Stimulated activated CD4-positive, alpha-beta T cell treated with anti-CD3 and anti-CD28 coated beads, Interleukin-2, amount 100 ng/mL, for 24 hours (primary cell): ENCODE measurements at places on chromosomes 11 and 22.

GRCh38 chr22:37544955-37545702 lies 15.2 kb upstream of the CDC42EP1 start:
- DNase-seq: peak; percentile 63

GRCh38 chr11:65315204-65315865 lies 669 bp downstream of the CDC42EP2 start:
- DNase-seq: peak; percentile 90

GRCh38 chr11:24348908-24349307 lies 147.9 kb upstream of the LUZP2 start:
- no peak for DNase-seq

- DNase-seq: no peak
These were observed 6.3 kb downstream of the UPB1 start for GRCh38 chr22:24501301-24502005.

DNA sequence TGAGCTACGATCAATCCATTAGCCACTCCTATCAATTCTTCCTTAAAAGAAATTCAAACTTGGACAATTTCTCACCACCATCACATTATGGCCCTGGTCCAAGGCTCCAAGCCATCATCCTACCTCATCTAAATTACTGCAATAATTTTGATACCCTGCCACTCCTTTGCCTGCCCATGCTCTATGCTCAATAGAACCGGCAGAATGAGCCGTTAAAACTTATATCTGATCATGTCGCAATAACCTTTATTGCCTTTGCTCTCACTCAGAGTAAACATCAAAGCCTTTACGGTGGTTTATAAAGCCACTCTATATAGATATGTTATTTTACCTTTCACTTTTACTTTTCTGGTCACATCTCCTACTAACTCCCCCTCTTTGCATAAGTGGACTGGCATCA lies 2392.1 kb upstream of the RAG2 start:
- no peak for DNase-seq

- DNase-seq: no peak
These were observed 78.4 kb downstream of the SIK2 start for GRCh38 chr11:111680486-111681175.

DNA sequence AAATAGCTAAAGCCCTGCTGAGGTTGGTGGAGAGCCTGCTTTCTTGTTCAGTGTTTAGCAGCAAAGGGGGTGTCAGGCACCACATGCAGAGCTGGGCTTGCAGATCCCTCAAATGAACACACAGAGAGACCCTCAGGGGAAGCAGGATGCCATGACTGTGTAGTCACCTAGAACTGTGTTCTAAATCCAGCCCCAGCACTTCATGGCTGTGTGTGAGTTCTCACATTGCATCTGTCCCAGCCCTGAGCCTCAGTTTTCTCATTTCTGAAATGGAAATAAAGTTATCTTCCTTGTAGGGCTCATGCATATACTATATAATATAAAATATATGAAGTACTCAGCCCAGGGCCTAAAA lies 47.1 kb downstream of the CWC15 start:
- no peak for DNase-seq

DNA sequence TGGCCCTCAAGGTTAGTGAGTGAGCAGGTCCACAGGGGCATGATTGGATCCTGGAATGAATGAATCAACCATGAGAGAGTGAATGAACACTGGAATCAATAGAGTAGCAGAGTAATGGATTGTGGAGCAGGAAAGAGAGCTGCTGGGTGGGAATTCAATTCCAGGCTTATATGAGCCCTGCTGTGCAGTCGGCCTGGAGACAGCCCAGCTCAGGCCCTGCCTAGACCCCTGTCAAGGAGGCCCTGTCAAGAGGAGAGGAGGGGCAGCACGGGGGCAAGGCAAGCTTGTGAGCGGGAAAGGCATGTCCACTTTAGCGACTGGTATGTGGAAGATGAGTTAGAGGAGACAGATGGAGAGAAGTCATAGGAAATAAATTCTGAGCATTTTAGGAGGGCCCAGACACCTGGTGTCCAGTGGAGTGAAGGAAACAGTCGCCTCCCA lies 1.3 kb upstream of the FOLR1 start:
- DNase-seq: no peak

DNA sequence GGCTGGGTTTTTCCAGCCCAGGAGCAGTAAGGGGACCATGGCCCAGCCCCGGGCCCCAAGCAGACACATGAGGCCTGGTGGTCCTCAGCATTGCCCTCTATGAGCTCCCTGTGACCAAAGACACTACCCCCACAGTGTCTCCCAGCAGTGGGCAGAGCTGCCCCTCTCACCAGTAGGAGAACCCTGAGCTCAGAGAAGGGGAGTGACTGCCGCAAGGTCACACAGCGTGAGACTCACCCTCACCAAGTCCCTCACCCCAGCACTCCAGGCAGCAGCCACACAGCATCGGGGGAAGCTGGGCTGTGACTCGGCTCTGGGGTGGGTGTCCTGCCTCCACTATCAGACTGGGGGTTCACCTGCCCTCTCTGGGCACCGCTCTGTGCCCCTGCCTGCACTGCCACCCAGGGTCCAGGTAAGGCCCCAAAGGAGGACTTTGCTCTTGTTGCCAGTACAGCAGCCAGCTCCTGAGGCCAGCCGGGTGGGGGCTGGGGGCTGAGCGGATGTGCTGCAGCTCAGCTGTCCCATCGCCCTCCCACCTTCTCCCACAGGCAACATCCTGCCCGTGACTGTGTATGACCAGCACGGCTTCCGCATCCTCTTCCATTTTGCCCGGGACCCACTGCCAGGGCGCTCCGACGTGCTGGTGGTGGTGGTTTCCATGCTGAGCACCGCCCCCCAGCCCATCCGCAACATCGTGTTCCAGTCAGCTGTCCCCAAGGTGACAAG lies 7.9 kb upstream of the SH3BP1 start:
- DNase-seq: no peak

DNA sequence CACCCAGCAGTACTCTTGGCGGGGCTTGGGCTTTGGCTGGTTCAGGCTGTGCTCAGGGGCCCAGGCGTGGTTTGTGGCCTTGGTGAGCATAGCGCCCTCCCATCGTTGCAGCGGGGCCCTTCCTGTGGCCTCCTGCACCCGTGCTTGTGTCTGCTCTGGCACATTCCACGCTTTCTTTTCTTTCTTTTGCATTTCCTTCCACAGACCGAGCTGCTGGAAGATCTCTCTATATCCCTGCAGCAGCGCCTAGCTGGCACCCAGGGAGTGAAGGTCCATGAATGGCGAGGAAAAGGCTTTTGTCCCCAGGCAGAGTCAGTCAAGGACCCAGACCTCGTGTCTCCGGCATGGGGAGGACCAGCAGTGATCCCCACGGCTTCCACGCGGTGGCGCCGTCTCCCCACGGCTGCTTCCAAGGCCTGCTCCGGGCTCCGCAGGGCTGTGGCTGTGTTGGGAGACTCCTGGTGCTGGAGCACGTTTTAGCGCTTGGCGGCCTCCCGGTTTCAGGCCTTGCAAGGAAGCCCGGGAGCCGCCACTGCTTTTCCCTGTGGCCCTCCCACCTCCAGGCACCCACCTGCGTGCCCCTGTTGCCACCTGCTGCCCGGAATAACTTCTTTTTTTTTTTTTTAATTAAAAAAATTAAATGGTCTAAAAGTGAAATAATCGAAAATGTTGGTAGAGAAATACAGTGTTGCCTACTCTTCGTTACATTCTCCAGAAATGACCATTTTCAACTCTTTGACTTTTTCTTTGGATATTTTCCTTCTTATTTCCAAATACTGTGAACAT lies 28.5 kb downstream of the GLB1L2 start:
- peak; percentile 77 for DNase-seq

GRCh38 chr22:45469281-45470073 lies 33.2 kb upstream of the FBLN1 start:
- no peak for DNase-seq

- no peak for DNase-seq
These were observed 126.1 kb downstream of the DSCAML1 start for GRCh38 chr11:117670924-117671323.

- no peak for DNase-seq
These were observed 380.7 kb downstream of the MN1 start for GRCh38 chr22:27420817-27421361.

GRCh38 chr22:37244922-37245722 lies 1.1 kb upstream of the RAC2 start:
- no peak for DNase-seq

- DNase-seq: no peak
These were observed 9.8 kb downstream of the MIAT start for GRCh38 chr22:26667140-26667539.

- no peak for DNase-seq
These were observed 131.6 kb downstream of the FBXO7 start for GRCh38 chr22:32606181-32606580.

GRCh38 chr11:112863305-112863704 lies 97.9 kb upstream of the NCAM1 start:
- DNase-seq: no peak

- no peak for DNase-seq
These were observed 18.5 kb downstream of the NF2 start for GRCh38 chr22:29621761-29622526.

DNA sequence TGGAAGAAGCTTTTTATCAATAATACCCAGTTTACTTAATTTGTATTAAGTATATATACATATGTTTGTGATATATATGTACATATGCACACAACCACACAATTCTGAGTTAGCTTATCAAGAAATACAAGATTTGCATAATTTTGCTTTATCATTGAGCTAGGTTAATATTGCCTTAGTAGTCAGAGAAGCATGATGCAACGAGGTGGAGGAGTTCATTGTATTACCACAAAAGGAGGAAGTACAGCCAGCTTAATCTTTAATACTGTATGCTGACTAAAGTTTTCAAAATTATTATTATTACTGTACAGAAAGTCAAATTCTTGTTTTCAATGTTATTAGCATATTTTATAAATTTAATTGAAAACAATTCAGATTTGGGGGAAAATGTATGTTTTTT lies 278.4 kb upstream of the PDGFD start:
- no peak for DNase-seq

DNA sequence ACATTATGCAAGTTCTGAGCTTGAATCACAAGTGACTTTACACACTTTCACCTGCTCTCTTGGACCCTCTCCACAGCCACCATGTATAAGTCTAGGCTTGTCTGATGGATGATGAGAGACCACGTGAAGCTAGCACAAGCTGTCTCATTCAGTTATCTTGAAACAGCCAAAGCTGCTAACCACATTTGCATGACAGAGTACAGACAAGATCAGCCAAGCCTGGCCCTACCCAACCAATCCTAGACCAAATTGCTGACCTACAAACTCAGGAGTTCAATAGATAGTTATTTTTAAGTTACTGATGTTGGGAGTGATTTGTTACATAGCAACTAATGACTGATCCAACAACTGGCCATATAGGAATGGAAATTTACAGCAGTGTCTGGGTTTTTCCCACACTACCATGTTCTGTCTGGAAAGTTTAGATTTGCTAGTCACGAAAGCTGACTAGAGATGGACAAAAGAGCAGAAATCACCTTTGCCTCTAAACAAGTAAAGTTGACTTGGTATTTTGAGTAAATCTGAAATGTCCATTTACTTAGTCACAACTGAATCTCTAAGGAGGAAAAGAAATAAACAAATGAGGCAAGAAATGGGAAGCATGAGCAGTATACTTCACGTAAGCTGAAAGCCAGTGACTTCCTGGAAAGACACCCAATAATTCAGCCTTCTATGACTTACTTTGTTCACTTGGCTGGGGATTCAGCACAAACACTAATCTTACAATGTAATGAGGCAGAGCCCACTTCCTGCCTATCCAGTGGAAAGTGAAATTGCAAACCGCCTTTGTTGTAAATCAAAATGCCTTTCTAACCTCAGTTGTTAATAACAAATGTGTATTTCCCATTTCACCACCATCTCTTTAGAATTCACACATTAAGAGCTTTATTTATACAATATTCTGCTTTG lies 101.7 kb downstream of the FAM181B start:
- DNase-seq: no peak

GRCh38 chr22:44245867-44246266 lies 65.1 kb downstream of the PARVG start:
- no peak for DNase-seq

DNA sequence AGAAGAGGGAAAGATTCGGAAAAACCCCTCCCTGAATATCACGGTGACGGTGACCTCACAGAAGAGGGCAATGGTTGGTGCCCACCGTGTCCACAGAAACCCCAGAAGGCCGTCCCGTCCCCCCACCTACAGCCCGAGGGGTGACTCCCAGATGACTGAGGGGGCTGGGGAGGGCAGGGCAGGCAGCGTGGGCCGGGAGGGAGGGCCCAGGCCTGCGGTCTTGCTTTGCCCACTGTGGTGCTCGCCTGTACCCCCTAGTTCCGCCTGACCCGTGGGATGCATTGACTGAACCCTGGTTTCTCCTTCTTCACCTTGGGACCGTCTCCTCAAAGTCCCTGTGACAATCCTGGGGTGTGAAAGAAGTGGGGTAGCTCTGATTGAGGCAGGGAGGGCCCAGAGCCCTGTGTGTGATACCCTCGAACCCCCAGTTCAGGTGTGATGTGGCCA lies 526.7 kb downstream of the BRD1 start:
- DNase-seq: peak; percentile 6

DNA sequence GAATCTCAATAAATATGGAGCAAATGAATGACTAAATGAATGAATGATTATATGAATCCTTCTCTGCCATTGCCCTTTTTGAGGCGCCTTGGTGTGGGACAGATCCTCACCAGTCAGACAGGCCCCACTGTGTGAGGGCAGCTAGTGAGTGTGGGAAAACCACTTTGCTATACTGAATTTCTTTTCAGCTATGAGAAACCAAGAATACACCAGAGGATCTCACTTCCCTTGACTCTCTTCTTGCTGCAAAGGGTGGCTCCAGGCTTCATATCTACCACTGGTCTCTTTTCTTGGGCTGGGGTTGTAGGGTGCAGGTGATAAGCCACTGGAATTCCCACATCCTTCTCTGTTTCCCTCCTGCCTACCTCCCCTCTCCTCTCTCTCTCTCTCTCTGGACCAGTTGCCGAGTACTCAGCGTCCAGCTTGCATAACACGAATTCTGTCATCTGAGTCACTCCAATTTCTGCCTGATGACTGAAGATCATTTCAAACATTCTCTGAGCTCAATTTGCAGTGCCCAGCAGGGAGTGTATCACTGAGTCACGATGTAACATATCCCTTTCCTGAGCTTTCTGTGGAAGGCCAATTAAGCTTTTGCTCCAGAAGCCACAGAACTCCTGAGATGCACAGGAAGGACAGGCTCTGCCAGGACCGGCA lies 304.3 kb upstream of the NCAM1 start:
- no peak for DNase-seq

- no peak for DNase-seq
These were observed 139.8 kb upstream of the SNX19 start for GRCh38 chr11:131056036-131056435.

GRCh38 chr11:117314840-117315239 lies 1.2 kb downstream of the BACE1 start:
- DNase-seq: no peak
